ENCODE measurements at places on chromosomes 4 and X. TPM values are rescaled to one million over a fixed set of nuclear protein-coding genes. Genes with fewer than 3 reads are reported as not detected.

DNA sequence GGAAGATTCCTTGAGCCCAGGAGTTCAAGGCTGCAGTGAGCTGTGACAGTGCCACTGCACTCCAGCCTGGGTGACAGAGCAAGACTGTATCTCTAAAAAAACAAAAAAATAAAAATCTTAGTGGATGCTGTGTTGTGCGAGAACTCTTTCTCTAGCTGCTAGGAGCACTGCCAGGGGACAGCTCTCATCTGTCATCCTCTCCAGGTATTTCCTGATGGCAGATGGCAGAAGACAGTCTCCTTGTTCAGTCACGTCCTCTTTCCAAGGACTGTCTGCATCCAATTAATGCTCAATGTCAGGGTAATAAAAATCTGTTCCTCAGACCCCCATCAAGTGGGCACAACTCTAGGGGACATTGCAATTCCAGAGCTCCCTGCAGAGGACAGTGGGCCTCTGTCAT is 29.2 kb downstream of the PPM1K start:
- no peak for DNase-seq

DNA sequence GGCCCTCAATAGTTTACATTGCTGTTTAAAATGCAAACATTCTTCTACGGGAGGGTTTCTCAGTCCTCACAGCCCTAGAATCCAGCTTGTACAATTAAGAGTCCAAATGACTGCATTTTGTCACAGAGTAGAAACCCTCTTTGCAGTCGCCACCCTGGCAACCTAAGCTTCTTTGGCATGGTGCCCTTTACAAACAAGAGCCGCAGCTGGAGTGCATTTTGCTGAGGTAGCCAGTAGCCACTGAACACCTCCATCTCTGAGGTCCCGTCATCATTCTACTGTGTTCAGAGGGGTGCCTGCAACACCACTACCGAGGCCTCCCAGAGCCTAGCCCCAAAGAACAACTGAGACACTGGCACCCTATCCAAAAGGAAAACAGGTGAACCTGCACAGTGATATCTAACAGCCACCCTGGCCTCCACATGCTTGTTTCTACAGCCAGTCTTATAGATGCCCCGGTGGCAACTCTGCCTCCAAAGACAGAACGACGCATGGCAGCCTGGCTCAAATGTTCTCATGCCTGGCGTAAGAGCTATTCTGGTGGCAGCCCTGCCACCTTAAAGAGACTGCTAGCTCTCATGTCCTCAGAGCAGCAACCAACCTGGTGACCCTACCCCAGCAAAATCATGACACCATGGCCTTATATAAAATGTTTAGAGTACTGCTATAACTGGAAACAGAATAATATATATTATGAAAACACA is 801.9 kb downstream of the TECRL start:
- no peak for DNase-seq

TRPC3 gene
- total RNA-seq = 11.8 TPM

SGMS2 gene
- 17.3 TPM for total RNA-seq

PDS5A gene
- 79.9 TPM for total RNA-seq

REPS2 gene
- total RNA-seq = 24.3 TPM

TMSB15C gene
- 1.4 TPM for total RNA-seq

SPARCL1 gene
- total RNA-seq = 400 TPM

GRCh38 chr4:85548116-85548515 is 73.2 kb downstream of the ARHGAP24 start:
- DNase-seq = no peak

DNA sequence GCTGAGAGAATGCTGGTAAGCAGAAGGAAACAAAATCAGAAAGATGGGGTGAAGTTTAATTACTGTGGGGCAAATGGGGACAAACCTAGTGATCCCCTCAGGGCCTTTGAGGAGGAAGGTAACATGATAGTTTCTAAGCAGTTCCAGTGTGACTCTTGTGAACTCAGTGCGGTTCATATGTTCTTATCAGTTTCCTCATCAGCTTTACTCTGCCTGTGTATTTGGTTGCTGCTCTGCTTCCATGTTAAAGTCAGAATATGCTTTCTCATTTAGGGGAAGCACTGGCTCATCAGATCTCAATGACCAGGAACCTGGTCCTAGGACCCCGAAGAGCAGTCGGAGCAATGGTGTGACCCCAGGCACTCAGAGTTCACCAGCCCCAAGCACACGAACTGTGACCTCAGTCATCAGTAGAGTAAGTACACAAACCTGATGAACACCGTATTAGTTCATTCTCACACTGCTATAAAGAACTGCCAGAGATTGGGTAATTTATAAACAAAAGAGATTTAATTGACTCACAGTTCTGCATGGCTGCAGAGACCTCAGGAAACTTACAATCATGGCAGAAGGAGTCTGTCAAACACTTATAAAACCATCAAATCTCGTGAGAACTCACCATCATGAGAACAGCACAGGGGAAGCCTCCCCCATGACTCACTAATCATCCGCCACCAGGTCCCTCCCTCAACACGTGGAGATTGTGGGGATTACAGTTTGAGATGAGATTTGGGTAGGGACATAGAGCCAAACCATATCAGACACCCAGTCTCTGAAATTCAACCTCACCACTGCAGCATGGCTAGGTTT is 83.0 kb downstream of the SYTL5 start:
- DNase-seq = no peak

- no peak for DNase-seq
These were observed 51.3 kb upstream of the EXOC1L start for GRCh38 chr4:55768291-55768690.

SLC2A9 gene
- 67.5 TPM for total RNA-seq

AMOT gene
- 27.5 TPM for total RNA-seq

- no peak for DNase-seq
These were observed 74.5 kb downstream of the HHIP start for GRCh38 chr4:144720491-144720890.

CXCL3 gene
- total RNA-seq = not detected

FAM236C gene
- not detected for total RNA-seq

DNA sequence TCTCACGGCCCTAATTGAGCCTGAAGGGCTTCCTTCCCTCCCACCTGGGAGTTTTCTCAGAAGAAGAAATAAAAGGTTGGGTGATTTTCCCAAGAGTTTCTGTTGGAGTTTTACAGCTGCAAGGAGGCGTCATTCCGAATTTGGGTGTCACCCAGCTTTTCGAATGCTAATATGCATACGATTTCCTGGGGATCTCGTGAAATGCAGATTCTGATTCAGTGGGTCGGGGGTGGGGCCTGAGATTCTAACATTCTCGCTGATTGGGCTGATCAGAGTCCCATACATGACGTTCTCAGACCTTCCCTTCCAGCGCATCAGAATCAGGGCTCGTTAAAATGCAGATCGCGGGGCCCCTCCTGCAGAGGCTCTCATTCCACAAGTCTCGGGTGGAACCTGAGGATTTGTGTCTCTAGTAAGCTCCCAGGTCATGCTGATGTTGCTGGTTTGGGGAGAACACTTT is 125.8 kb upstream of the STX18 start:
- DNase-seq = no peak

GAGE1 gene
- total RNA-seq = not detected

GRCh38 chr4:186485561-186486062 is 69.8 kb downstream of the MTNR1A start:
- DNase-seq = no peak

DNA sequence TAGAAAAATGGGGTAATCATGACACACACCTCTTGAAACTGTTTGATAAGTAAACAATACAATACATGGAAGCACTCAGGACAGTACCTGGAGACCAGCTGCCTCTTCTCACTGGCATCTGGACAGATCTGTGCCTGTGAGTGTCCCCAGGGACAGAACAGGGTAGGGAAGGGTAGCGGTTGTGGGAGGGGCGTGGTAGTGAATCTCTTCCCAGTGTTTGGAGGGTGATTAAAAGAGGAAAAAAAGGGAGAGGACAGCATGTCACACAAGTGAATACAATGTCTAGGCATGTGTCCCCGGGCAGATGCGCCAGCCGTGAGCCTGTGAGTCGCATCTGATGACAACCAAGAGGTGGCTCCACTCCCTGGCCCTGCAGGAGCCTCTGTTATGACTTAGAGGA is 138.8 kb upstream of the MSX1 start:
- DNase-seq = no peak

MEPE gene
- not detected for total RNA-seq

- no peak for DNase-seq
These were observed 350.3 kb downstream of the PTTG2 start for GRCh38 chr4:38310446-38311043.

GRCh38 chrX:132532097-132532496 is 43.3 kb upstream of the MBNL3 start:
- DNase-seq = no peak

GRCh38 chrX:47846040-47846439 is 9.3 kb downstream of the ZNF81 start:
- DNase-seq = no peak

RNF212 gene
- 5.1 TPM for total RNA-seq

USP17L11 gene
- total RNA-seq = 0.29 TPM

MAMLD1 gene
- 6.1 TPM for total RNA-seq

- no peak for DNase-seq
These were observed 16.9 kb downstream of the CTAG1B start for GRCh38 chrX:154602226-154602625.
